ENCODE measurements at places on chromosomes 3 and 15.

DNA sequence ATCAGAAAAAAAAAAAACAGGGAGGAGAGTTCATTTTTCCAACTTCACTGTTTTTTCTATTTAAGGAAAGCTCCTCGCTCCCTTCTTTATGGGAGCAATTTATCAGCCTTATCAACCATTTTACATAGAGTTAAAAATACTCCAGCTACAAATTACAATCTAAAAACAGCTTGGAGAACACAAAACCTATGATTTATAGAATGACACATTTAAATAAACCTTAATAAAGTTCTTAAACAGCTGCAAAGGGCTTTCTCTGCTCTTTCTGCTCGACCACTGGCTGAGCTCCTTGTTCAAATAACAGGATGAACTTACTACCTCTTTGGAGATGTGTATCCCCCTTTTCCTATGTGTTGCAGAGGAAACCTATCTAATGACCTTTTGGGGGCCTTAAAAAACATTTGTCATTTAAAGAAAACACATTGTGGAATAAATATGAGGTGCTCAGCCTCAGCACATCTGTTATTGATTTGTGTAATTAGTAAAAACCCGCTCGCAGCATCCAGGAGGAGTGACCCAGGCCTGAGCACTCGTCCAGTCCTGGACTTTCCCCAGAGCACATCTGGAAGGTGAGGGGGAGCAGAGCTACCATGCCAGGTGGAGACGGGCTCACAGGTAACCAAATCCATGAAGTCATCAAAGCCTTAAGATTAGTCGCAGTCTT is 231.2 kb downstream of the ATP8B4 start:
- DNase-seq: no peak

- no peak for DNase-seq
These were observed 61.0 kb downstream of the POLR2M start for GRCh38 chr15:57767481-57767880.

DNA sequence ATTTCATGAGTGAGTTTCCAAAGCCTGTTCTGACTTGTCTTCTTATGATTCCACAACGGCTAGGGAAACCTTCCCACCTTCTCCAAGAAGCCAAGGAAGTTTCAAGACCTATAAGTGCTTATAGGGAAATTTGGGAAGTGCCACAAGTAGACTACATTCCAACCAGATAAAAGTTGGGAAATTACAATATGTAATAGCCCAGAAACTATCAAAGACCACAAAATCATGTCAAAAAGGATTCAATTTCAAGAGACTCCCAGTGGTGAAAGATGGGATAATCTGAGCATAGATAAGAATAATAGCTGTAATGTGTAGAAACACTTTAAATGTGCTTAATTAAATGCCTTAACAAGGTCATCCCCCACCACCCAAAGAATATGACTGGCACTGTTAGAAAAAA is 169.2 kb upstream of the SLC2A2 start:
- DNase-seq: no peak

DNA sequence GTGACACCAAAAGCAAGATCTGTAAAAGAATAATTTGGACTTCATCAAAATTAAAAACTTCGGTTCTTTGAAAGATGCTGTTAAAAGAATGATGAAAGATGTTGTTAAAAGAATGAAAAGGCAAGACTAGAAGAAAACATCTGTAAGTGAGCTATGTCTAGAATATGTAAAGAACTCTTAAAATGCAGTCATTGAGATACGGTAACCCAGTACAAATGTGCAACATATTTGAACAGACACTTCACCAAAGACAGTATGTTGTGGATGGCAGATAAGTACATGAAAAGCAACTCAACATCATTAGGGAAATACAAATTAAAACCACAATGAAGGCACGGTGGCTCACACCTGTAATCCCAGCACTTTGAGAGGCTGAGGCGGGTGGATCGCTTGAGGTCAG is 139.5 kb downstream of the LRIG1 start:
- no peak for DNase-seq

- no peak for DNase-seq
These were observed 13.4 kb downstream of the APBA2 start for GRCh38 chr15:28899061-28899738.

DNA sequence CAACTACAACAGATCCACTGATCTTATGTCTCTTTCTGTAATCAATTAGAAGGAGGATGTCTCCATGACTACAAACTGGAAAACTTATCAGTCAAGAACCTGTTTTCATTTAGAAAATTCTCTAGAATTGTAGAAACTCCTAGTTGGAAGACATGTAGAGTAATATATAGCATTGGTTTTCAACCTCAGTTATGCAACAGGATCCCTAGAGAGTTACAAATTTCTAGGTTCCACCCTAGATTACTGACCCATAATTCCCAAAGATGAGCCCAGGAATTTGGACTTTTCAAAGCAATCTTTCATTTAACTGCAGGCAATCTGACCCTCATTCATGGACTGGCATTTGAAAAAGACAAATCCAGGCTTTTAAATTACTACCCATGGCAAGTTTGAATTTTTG is 116.9 kb upstream of the RAP2B start:
- no peak for DNase-seq

- DNase-seq: no peak
These were observed 27.5 kb downstream of the APBA2 start for GRCh38 chr15:28913171-28913765.

- DNase-seq: no peak
These were observed 9.8 kb upstream of the ATP13A5 start for GRCh38 chr3:193388361-193388760.

- no peak for DNase-seq
These were observed 32.9 kb upstream of the BLM start for GRCh38 chr15:90684281-90684680.

DNA sequence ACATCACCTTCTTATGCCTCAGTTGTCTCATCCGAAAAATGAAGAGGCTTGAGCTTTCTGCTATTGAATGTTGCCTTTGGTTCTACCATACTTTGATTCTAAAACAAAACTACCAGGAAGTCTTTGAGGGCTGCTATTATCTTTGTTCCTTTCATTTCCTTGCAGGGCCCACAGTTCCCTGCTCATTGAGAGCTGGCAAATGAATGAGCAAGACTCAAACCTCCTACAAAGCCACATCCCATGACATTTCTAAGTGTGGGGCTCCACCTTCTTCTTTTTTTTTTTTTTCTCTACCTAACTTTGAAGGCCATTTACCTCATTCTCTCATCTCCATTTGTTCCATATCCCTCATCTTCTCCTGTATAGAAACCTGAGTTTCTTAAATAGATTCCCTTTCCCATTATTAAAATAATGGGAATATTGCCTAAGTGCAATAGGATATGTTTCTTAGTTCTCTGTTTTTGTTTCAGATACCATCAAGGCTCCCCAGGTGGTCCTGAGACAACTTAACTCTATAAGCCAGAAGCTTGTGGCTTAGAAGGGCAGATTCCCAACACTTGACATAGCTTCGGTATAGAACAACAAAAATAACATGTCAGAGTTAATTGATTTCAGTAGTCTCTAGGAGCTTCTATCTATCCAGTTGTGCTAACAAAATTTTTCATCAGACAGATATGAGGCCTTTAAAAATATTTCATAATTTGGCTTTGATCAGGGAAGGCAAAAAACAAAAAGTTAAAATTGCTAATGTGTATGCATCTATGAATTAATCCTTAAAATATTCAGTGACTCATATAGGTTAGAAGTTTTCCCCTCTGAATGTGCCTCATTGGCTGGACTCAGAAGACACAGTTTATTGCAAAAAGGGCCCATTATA is 951.6 kb downstream of the TUSC7 start:
- no peak for DNase-seq

DNA sequence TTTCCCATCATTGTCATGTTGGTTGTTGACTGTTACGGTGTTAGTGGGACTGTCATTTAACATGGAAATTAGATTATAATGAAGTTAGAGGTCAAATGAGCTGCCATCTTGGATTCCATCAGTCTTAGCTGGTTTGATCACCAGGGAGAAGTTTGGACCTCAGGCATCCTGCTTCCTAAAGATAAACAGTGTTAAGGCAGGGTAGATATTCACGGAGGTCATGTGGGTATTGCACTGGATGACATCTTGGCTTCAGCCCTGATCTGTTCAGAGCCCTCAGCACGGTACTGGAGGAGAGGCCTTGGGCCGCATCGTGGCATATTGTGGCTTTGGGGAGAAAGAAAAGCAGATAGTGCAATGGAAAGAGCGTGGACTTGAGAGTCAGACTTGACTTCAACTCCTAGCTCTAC is 11.1 kb upstream of the MUC20 start:
- no peak for DNase-seq

GRCh38 chr3:113560831-113561623 is 28.7 kb downstream of the SIDT1 start:
- no peak for DNase-seq

DNA sequence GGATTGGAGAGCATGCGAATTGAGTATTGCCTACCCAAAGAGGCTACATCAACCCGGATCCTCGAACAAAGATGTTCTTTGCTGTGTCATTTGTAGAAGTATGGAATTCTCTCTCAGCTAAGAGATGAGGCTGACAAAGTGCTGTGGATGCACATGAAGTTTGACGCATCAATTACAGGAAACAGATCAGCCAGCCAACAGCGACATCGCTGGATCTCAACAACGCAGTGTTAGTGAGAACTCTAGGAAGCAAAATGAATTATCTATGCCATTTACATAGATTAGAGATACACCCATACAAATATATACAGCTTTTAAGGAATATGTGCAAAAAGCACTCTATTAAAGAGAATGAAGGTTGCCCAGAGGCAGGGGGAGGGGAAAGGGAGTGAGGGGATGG is 160.6 kb upstream of the RGMA start:
- DNase-seq: no peak

GRCh38 chr15:100863075-100863795 is 16.4 kb upstream of the ALDH1A3 start:
- no peak for DNase-seq

- no peak for DNase-seq
These were observed 302.3 kb upstream of the ICE2 start for GRCh38 chr15:60781211-60781713.

GRCh38 chr15:40290545-40290917 is 7.7 kb upstream of the ANKRD63 start:
- DNase-seq: no peak

DNA sequence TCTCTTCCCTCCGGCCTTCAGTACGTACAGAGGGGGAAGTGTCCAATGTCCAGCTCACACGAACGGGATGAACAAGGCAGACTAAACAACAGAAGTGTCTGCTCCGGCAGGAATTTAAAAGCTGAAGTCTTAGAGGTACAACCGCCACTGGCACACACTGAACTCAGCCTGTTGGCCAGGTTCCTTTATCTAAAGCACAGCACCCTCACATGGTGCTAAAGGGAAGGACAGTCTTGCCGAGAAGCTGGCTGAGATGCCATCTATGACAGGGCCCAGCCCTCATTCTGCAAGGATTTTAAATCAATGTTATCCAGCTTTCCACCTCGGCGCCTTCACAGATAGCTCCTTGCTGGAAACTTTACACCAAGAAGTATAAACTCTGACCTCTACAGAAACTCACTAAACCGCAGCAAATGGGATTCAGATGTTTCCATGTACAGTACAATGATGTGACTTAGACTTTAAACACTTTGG is 2.8 kb downstream of the ADAMTS17 start:
- DNase-seq: no peak

DNA sequence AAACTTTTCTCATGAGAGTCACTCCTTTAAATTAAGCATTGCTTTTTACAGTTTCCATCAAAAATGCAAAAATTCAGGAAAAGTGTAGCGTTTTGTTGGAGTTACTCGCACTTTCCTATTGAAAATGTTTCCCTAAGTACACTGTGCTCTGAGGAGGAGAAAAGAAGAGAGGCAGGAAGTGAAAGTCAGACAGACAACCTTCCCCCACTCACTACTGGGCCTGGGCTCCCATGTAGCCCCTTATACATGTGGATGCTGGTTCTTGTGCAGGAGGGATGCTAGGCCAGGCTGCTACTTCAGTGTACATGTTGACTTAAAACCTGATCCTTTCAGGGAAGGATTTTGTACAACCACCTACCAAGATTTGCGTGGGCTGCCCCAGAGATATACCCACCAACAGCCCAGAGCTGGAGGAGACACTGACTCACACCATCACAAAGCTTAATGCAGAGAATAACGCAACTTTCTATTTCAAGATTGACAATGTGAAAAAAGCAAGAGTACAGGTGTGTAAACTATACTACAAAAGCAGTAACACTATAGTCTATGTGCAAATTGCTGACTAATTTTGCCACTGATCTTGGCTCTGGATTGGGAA is 15.1 kb downstream of the KNG1 start:
- no peak for DNase-seq

GRCh38 chr3:127821394-127821793 is 921 bp downstream of the MGLL start:
- peak; percentile 34 for DNase-seq

DNA sequence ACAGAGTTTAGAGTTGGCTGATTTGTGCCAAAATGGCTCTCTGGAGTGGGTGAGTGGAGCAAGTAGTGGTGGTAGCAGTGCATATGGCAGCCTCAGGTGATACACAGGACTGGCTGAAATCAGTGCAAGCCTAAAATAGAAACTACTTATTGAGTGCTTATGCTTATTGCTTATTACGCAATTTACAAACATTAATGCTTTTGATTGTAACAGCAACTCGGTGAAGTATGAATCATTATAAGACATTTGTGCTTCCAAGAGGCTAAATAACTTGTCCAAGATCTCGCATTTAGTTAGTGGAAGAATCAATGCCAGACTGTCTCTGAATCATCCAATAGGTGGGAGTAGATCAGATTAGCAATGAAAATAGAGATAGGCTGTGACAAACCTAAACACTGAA is 353.8 kb downstream of the NAALADL2 start:
- no peak for DNase-seq

DNA sequence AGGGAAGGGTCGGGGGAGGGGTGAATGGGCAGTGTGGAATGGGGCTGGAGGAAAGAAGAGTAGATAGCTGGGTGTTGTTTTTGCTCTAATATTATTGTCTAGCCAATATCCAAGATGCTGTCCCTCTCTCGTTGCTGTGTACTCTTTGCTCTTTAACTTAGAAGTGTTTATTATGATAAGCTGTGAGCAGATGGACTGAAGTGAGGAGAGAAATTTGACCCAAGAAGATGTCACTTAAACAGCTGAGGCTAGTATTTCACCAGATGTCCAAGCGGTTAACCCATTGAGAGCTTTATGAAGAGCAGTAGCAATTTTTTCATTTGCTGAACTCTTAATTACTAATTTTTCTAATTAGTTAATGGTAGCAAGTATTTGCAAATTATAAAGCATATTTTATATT is 212.2 kb upstream of the TP63 start:
- no peak for DNase-seq

DNA sequence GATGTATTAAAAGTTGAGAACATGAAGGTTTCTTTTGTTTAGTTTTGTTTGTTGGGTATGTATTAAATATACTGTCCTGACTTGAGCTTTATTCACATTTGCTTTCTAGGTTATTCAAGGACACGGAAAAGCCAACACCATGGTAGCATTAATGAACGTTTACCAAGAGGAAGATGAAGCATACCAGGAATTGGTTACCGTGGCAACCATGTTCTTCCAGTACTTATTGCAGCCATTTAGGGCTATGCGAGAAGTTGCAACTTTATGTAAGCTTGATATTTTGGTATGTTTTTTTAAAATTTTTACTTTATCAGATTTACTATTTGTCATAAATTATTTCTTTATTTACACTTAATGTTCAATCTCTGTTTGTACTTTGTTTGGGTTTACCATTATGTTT is 3.6 kb downstream of the WHAMM start:
- no peak for DNase-seq
